ENCODE measurements at places on chromosomes 12 and 14. TPM values are rescaled to one million over a fixed set of nuclear protein-coding genes. Genes with fewer than 3 reads are reported as not detected.

Gene EIF2S1
- total RNA-seq: 127 TPM

Gene DTX1
- 0.03 TPM for total RNA-seq

Gene NR1H4
- total RNA-seq: not detected

Gene TAS2R13
- 2.4 TPM for total RNA-seq

Gene NGB
- total RNA-seq: not detected

Gene PRDM4
- 20.3 TPM for total RNA-seq

Gene KCNMB4
- 1.6 TPM for total RNA-seq
